ENCODE measurements at places on chromosomes 4 and X. TPM values are rescaled to one million over a fixed set of nuclear protein-coding genes. Genes with fewer than 3 reads are reported as not detected.

- DNase-seq = no peak
Observed at GRCh38 chrX:2829469-2830246, 928 bp downstream of the GYG2 start.

DNA sequence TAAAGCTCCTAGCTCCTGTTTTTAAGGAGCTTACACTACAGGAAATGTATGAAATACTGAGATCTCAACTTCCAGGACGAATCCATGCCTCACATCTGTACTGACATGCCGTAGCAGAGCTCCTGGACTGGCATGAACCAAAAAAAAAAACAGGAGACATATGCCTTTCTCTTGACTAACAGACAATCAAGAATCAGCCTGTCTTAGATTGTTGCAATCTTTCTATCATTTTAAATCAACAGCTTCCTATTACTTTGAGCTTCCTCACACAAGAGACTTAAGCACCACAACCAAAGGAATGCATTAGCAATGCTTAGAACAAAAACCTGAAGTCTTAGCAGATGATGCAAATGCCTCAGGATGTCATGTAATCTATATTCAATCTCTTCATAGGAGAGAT lies 34.7 kb upstream of the AREG start:
- no peak for DNase-seq

- DNase-seq = peak; percentile 10
Observed at GRCh38 chrX:110346681-110347080, 12.0 kb upstream of the RTL9 start.

The YTHDC1 gene
- total RNA-seq = 75.2 TPM

DNA sequence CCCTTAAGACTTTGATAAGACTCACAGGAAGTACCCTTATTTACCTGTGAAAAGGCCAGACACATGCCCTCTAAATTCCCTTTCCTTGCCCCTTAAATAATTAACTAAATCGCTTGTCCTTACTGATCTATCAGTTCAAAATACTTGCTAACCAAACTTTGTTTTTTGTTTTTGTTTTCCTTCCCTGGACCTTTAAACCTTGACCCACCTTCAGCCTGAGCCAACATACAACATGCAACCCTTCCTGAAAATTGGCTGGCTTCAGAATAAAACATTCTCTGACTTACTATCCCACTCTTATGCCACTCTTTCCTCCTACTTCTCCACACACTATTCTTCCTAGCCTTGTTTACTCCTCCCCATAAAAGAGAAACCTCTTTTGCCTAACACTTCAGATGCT lies 448.1 kb upstream of the TRAM1L1 start:
- no peak for DNase-seq

DNA sequence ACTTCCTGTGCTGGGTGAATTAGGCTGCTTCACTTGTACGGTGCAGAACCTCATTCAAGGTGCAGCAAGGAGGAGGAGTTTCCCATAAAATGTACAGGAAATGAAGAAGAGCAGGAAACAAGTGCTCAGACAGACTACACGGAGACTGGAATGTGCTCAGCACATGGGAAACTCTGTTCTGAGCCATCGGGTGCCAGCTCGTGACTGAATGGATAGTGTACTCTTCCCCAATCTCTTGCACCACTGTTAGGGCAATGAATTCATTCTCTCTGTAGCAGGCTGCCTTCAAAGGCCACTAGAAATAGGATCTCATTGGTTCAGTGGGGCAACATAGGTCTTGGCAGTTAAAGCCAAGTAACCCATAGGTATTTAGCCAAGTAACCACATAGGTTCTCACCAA lies 200.0 kb upstream of the LDB2 start:
- no peak for DNase-seq

The LUZP4 gene
- total RNA-seq = not detected
